Kidney epithelial cell (primary cell): ENCODE measurements at places on chromosomes 7 and 10. TPM values are rescaled to one million over a fixed set of nuclear protein-coding genes. Genes with fewer than 3 reads are reported as not detected.
A peak's percentile ranks its signal among the peaks of the same experiment; 100 is the strongest.

The CLDN3 gene
- total RNA-seq, result 100 and 123 TPM in 2 replicates

GRCh38 chr7:15323550-15323949 is 238.3 kb downstream of the AGMO start:
- no peak for DNase-seq

DNA sequence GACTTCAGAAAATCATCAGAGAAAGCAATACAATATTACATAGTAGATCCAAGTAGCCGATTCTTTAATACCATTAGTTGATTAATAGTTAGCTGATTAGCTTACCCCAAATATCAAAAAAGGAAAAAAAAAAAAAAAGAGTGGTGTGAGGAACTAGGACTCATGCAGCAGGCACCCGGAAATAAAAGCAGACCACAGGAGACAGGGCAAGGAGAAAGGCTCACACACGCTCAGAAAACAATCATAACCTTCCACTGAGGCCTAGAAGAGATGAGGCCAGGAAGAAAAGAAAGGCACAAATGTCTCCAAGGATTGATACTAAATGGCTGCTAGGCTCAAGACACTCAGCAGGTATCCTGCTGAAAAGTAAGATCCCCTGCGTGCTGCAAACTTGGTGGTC is 25.9 kb downstream of the TRDMT1 start:
- DNase-seq, result no peak

The MRC1 gene
- 0.07 and 0.29 TPM in 2 replicates for total RNA-seq

- no peak for DNase-seq
Measured at GRCh38 chr7:119931230-119931824, 341.6 kb upstream of the KCND2 start.

The MINDY4 gene
- 5.3 and 6.4 TPM in 2 replicates for total RNA-seq

GRCh38 chr7:101555921-101556275 is 73.2 kb downstream of the MYL10 start:
- no peak for DNase-seq

- no peak for DNase-seq
Measured at GRCh38 chr7:3482147-3482921, 181.3 kb downstream of the SDK1 start.

GRCh38 chr7:76259124-76260093 is 43.1 kb upstream of the HSPB1 start:
- DNase-seq, result no peak

The NET1 gene
- 113 and 146 TPM in 2 replicates for total RNA-seq

DNA sequence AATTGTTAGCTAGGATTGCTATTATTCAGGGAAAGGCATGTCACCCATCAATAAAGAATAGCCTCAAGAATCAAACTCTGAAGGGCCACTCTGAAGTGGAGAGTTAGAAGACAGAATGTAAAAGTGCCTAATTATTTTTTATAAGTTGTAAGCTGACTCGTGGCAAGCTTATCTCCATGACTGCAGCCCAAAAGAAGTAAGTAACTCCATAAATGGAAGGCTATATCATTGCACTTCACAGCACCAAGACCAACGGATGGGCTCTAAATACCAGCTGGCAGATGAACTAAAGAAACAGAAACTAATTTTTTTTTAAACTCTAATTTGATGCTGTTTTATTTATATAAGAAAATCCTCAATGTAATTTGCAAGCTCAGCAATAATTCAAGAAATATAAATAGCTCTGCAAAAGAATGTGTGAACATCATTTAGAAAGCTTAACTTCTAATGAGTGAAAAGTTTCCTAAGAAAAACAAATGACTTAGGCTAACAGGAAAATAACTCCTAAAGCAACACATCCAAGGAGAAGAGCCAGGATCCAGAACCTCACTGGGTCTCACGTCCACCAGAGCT is 165.5 kb downstream of the SNX13 start:
- DNase-seq, result no peak

DNA sequence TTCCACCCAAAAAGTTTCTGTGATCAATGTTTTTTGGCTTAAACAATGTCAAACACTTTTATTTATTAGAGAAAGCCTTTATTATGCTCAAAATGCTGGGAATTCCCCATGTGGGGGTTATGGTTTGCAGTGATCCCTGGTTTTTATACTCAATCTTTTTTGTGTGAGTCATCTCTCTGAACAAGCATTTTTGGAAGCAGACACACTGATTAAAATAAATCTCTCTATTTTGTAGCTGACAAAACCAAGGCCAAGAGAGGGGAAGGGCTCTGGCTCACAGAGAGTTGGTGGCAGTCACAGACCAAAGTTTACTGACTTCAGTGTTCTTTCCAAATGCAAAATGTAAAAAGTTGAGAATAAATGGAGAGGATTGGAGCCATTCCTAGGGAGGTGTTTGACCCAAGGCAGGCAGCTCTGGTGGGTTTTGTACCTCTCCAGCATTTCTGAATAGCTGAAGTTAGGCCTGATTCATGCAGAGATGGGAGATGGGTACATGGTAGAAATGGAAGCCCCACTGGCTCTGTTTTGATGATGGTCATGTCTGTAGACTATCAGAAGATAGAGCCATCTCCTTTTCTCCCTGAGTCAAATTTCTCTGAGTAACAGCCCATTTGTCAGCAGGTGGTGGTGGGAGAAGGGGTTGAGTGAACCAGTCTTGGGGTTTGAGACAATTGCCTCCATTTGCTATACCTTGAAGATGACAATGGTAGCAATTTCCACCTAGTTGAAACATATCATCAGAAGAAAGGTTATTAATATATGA is 45.4 kb upstream of the NAMPT start:
- DNase-seq, result no peak

DNA sequence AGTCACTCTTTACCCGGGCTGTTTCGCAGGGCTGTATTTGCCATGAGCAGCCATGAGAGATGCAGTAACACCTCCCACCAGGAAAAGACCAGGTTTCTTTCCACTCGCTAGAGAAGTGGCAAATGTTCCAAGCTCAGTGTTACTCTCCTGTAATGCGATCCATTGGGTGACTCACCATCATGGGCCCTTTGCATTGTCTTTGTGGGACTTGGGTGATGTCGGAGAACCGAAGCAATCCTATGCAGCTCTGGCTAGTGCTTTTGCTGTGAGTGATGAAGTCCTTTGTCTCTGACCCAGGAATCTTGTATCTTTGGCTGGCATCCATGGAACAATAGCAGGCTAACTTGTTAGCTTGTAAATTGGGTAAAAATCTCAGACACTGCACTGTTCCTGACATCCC is 40.0 kb downstream of the GHRHR start:
- DNase-seq, result no peak

DNA sequence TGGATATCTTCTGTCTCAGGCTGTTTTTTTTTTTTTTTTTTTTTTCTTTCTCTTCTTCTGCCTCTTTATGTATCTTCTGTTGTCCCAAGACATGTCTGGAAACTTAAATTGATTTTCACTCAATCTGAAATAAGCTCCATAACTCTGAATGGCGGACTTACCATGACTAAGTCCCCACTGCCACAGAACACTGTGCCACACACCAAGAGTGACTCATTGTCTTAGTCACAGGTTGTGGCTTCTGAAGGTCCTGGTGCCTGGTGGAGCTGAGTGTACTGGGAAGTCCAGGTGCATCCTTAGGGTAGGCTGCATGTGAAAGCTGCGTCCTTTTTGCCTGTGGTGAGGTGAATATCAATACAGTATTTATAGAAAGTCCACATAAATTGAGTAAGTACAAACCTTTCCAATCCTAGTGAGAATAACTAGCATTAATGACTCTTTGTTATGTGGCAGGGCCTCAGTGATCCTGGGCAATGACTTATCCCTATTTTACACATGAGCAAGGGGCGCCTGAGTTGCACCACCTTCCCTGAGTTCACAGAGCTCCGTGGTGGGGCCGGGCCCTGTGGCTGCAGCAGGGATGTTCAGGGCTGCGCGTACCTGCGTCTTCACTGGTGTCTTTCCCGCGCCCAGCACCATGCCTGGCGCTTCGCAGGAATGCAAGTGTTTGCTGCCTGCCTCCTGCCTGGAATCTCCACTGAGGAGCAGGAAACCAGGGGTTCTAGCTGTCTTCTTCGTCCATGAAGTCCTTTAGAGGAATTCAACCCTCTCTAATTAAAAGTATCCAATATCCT is 4.3 kb downstream of the PFKP start:
- peak; percentile 97 for DNase-seq

The ADCY1 gene
- total RNA-seq, result 5.8 and 6.6 TPM in 2 replicates

- DNase-seq, result no peak
Measured at GRCh38 chr7:28627896-28628295, 215.6 kb downstream of the CREB5 start.

The ANK3 gene
- 5.1 and 14.8 TPM in 2 replicates for total RNA-seq

The PPRC1 gene
- 27.0 and 30.5 TPM in 2 replicates for total RNA-seq

The MYO1G gene
- total RNA-seq, result 0.04 and 0.27 TPM in 2 replicates

The FBXO24 gene
- total RNA-seq, result 0.55 and 0.79 TPM in 2 replicates

The TRPV5 gene
- total RNA-seq, result not detected in 2 replicates

DNA sequence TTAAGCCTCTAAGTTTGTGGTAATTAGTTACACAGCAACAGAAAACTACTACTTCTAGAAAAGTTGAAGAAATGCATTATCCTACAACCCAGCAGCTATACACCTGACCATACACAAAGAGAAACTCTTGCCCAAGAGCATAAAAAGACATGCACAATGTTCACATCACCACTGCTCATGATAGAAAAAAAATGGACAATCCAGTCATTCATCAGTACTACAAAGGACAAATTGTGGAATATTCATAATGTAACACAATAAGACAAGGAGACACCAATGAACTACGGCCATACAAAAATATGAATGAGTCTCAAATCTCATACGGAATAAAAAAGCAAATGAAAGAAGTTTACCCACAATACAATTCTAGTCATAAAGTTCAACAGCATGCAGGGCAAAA is 87.4 kb downstream of the ZFAND4 start:
- DNase-seq, result no peak

DNA sequence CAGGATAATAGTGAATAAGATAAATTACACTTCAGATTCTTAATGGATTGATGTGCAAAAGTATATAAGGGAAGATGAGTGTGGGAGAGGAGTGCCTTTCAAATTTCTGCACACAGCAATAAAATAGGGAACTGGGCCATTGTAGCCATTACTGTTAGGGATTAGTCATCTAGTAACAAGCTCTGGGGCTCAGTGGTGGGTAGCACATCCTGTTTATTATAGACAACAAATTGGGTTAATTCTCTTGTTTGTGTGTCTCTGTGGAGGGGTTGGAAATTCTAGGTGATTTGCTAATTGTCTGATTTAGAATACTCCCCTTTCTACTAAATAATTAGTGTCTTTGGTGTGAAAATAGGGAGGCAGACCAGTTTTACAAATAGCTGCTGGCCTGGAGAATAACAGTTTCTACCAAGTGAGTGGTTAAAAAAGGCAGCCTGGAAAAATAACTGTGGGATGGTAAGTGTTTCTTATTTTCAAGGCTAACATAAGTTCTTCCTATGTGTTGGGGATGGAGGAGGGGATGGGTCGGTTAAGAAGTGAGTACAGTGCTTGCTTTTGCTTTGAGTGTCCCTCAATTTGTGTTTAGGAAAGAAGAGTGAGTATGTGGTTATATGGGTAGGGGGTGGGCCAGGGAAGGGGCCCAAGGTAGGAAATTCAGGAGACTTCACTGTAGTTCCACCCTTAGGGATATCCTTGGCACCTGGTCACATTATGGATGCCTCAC is 43.3 kb upstream of the TMEM248 start:
- DNase-seq, result no peak

GRCh38 chr10:13717571-13717935 is 130.8 kb downstream of the PRPF18 start:
- no peak for DNase-seq

GRCh38 chr7:156544919-156545715 is 95.5 kb upstream of the RNF32 start:
- no peak for DNase-seq

DNA sequence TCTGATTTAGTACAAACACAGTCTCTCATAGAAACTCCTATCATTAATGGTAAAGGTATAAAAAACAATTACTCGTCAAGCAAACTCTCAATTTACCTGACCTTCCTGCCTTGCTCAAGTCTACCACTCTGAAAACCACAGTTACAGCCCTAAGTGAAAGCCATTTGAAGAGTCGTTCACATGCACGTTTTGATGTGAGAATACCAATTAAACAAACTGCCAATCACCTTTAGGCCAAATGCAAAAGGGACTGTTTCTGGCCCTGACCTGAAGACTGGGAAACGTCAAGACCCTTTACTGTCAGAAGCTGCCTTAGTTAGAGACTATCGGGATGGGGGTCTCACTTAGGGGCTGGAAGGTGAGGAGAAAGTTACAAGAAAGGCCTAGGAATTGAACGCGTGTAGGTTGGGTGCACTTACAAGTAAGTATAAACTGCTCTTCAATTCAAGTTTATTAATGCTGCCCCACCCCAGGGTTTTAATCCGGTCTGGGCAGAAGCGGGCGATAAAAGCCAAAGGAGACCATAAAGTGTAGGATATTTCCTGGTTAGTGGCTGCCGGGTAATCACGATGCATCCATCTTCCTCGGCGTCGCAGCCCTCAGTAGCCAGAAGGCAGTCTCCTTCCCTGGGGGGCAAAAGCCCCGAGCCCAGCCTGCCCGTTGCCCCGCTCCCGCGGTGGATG is 935 bp downstream of the TM9SF3 start:
- DNase-seq, result no peak

DNA sequence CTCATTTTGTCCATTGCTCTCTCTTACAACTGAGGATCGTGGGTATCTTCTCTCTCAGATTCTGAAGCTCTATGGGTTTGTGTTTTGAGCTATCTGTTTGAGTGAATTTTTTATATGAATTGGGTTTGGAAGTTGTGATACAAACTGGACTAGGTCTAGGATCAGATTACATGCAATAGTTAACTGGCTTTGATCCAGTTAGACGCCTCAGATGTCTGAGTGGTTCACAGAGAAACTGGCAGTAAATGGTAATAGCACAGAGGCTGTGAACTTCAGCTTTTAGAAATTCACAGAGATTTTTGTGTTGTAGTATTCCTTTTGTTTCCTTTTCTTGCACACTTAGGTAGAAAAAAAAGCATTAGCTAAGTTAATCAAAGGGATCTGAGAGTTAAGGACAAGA is 12.7 kb upstream of the DNMBP start:
- no peak for DNase-seq

The SLC26A4 gene
- 0.14 and 0.25 TPM in 2 replicates for total RNA-seq

DNA sequence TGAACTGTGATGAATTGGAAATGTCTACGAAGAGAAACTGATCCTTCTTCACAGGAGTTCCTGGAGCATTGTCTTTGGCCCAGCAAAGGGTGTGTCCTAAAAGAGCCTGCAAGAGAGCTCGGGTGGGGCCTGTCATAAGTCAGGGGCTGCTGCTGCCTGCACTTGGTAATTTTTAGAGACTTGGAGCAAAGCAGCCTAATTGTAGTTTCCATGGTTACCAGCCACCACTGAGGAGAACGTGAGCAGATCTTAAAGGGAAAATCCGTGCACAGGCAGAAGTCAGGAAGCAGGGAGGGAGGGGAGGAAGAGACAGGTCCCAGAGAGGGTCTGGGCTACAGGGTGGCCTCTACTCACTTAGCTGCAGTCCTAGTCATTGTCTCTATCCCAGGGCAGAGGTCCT is 463.6 kb downstream of the PLXNA4 start:
- DNase-seq, result no peak

The TDRD1 gene
- not detected in 2 replicates for total RNA-seq

GRCh38 chr7:44308596-44309270 is 16.7 kb downstream of the CAMK2B start:
- DNase-seq, result no peak

DNA sequence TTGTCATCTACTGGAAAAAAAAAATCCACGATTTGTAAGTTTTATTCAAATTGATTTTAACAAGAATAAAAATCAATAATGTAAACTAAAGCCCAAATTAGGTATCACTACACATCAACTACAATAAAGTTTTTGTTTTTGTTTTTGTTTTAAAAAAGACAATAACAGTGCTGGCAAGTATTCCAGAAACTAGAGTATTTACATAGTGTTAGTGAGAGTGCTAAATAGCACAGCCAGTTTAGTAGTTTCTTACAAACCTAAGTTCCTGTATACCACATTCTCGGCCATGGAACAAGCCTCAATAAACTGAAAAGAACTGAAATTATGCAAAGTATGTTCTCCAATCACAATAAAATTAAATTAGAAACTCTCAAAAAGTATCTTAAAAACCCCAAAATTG is 8.1 kb downstream of the ARHGAP12 start:
- no peak for DNase-seq
